ENCODE measurements at places on chromosomes 2 and 18. TPM values are rescaled to one million over a fixed set of nuclear protein-coding genes. Genes with fewer than 3 reads are reported as not detected.

Gene PRSS56
- not detected for total RNA-seq

Gene CNGA3
- total RNA-seq = 0.13 TPM

Gene ERMN
- 0.07 TPM for total RNA-seq

Gene UGT1A6
- total RNA-seq = 3.4 TPM

Gene IL1RL1
- 15.6 TPM for total RNA-seq

Gene LINC00305
- total RNA-seq = 0.32 TPM

Gene IKZF2
- 13.9 TPM for total RNA-seq

Gene CD28
- total RNA-seq = not detected

Gene SGO2
- total RNA-seq = 5.6 TPM

DNA sequence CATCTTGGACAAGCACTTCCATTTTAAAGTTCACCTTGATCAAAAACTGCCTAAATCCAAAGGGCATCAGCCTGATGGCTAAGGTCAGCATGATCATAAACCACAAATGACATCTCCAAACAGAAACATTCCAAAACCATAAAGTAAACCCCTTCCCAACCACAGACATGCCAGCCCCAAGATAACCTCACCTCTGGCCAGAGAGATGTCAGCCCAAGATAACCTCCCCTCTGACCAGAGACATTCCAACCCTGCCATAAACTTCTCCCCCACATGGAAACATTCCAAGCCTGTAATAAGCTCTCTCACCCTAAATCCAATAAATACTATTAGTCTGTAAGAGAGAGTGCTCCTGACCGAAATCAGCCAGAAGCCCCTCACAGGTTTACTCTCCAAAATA, 18.6 kb upstream of the MARCO start:
- H3K4me1 ChIP-seq = no peaks in the 10 kb centered on the region
- no peak overlapping the region for H3K27ac ChIP-seq
- no peak overlapping the region for H3K4me3 ChIP-seq
- no peak for DNase-seq

GRCh38 chr18:60893355-60894097, 439.7 kb upstream of the CDH20 start:
- H3K4me1 ChIP-seq = no peaks in the 10 kb centered on the region
- no peaks in the 10 kb centered on the region for H3K27me3 ChIP-seq
- no peak overlapping the region for H3K4me3 ChIP-seq
- H3K27ac ChIP-seq = peak overlapping the region; percentile 28

- H3K27ac ChIP-seq = no peak overlapping the region
- no peaks in the 10 kb centered on the region for H3K36me3 ChIP-seq
- no peak for DNase-seq
- H3K4me1 ChIP-seq = peaks cover 3% of the 10 kb centered on the region
- H3K4me3 ChIP-seq = no peak overlapping the region
These were observed 139.1 kb downstream of the VWC2L start for GRCh38 chr2:214549946-214550345.

GRCh38 chr2:17573804-17574175, 33.3 kb downstream of the VSNL1 start:
- no peak overlapping the region for H3K4me3 ChIP-seq
- no peak for DNase-seq
- H3K4me1 ChIP-seq = no peaks in the 10 kb centered on the region
- no peaks in the 10 kb centered on the region for H3K36me3 ChIP-seq

- H3K27ac ChIP-seq = no peak overlapping the region
- H3K4me3 ChIP-seq = no peak overlapping the region
- H3K36me3 ChIP-seq = no peaks in the 10 kb centered on the region
- DNase-seq = no peak
- H3K27me3 ChIP-seq = no peaks in the 10 kb centered on the region
These were observed 71.9 kb downstream of the RNF152 start for GRCh38 chr18:61820882-61821281.

GRCh38 chr2:31166925-31167324, 28.7 kb upstream of the GALNT14 start:
- no peak overlapping the region for H3K4me3 ChIP-seq
- H3K27me3 ChIP-seq = peaks cover 12% of the 10 kb centered on the region
- no peak for DNase-seq
- H3K36me3 ChIP-seq = no peaks in the 10 kb centered on the region

- no peak overlapping the region for H3K4me3 ChIP-seq
- H3K27me3 ChIP-seq = no peaks in the 10 kb centered on the region
- H3K27ac ChIP-seq = no peak overlapping the region
- no peaks in the 10 kb centered on the region for H3K4me1 ChIP-seq
These were observed 48.7 kb downstream of the HNMT start for GRCh38 chr2:138012968-138013367.

- peak; percentile 47 for DNase-seq
- no peak overlapping the region for H3K4me3 ChIP-seq
- H3K36me3 ChIP-seq = no peaks in the 10 kb centered on the region
- peaks cover 12% of the 10 kb centered on the region for H3K4me1 ChIP-seq
- no peaks in the 10 kb centered on the region for H3K27me3 ChIP-seq
- no peak overlapping the region for H3K27ac ChIP-seq
These were observed 83.7 kb downstream of the CERKL start for GRCh38 chr2:181573140-181573736.

DNA sequence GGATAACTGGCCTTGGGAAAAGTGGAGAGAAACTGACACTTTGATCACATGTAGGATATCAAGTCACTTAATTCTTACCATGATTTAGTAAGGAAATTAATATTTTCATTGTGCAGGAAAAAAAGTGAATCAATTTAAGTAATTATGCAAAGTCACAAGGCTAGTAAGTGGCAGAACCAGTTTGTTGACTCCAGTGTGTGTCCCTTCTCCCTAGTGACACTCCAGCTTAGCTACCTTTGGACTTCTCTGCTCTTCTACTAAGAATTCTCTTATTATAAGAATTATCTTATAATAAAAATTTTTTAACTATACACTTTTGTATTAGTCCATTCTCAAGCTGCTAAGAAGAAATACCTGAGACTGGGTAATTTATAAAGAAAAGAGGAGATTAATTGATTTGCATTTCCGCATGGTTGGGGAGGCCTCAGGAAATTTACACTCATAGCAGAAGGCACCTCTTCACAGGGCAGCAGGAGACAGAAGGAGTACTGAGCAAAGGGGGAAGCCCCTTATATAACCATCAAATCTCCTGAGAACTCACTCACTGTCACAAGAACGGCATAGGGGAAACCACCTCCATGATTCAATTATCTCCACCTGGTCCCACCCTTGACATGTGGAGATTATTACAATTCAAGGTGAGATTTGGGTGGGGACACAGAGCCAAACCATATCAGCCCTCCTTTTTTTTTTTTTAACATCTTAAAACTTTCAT, 13.6 kb downstream of the COL4A4 start:
- H3K27ac ChIP-seq = no peak overlapping the region
- no peaks in the 10 kb centered on the region for H3K4me1 ChIP-seq
- no peak overlapping the region for H3K4me3 ChIP-seq
- no peak for DNase-seq

DNA sequence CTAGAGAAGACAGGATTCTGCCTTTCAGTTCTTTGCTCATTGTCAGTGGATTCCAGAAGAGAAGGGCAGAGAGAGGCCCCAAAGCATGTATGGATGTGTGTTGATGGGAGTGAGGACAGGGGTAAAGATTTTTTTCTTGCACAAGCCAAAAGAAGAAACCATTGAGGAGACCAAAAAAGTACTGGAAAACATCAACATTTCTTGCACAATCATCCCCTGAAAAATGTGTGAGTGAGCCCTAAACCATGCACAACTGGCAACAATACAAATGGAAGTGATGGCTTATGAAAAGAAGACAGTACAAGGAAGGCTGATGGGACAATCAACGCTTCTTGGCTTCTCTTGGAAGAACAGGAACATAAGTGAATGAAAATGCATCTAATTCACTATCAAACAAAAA, 5.6 kb upstream of the SMAD7 start:
- DNase-seq = no peak
- peak overlapping the region; percentile 65 for H3K27ac ChIP-seq
- H3K4me3 ChIP-seq = no peak overlapping the region
- no peaks in the 10 kb centered on the region for H3K27me3 ChIP-seq

GRCh38 chr2:44430342-44430741, 68.6 kb downstream of the CAMKMT start:
- DNase-seq = no peak
- H3K4me3 ChIP-seq = no peak overlapping the region
- H3K27ac ChIP-seq = no peak overlapping the region
- no peaks in the 10 kb centered on the region for H3K27me3 ChIP-seq

GRCh38 chr2:177606636-177607035, 214.1 kb downstream of the AGPS start:
- H3K4me1 ChIP-seq = peaks cover 20% of the 10 kb centered on the region
- H3K27ac ChIP-seq = no peak overlapping the region
- H3K4me3 ChIP-seq = no peak overlapping the region
- H3K27me3 ChIP-seq = no peaks in the 10 kb centered on the region
- DNase-seq = no peak

DNA sequence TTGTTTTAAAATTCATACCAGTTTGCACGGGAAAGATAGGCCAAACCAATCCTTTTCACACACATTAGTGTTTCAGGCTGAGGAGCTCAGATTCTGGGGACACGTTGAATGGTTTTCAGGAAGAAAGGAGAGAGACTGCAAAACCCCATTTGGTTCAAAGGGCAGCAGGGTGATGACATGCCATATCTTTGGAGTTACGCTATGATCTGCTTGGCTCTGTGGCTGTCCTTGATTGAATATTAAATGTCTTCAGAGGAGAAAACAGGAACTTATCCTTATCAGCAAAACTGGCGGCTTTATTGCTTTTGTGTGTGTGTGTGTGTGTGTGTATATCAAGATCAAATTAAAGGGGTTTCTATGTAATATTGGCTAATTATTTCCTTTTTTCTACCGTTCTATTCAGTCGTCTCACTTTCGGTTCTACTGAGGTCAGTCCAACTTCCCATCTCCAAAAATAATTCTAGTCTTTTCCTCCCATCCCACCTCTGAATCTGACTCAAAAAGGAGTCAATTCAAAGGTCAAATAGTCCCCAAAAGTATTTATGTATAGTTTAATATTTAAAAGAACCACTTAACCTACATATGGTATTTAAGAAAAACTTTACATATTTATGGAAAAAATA, 292.9 kb upstream of the CCDC68 start:
- no peaks in the 10 kb centered on the region for H3K27me3 ChIP-seq
- no peak overlapping the region for H3K4me3 ChIP-seq
- no peak for DNase-seq

GRCh38 chr18:57397440-57398132, 37.6 kb upstream of the ONECUT2 start:
- no peaks in the 10 kb centered on the region for H3K36me3 ChIP-seq
- no peaks in the 10 kb centered on the region for H3K4me1 ChIP-seq
- H3K4me3 ChIP-seq = no peak overlapping the region
- peaks cover 6% of the 10 kb centered on the region for H3K27me3 ChIP-seq
- no peak overlapping the region for H3K27ac ChIP-seq

Data from hepatocyte (in vitro differentiated cells).